Hematopoietic multipotent progenitor cell treated with erythropoietin and hydrocortisone succinate and interleukin-3 and kit ligand, for 8 days (in vitro differentiated cells): ENCODE measurements at places on chromosomes 2 and 18.

GRCh38 chr2:135473567-135473966 is 57.5 kb downstream of the ZRANB3 start:
- DNase-seq, result peak; percentile 46

GRCh38 chr2:114550895-114551793 is 108.7 kb downstream of the DPP10 start:
- DNase-seq, result peak; percentile 38

DNA sequence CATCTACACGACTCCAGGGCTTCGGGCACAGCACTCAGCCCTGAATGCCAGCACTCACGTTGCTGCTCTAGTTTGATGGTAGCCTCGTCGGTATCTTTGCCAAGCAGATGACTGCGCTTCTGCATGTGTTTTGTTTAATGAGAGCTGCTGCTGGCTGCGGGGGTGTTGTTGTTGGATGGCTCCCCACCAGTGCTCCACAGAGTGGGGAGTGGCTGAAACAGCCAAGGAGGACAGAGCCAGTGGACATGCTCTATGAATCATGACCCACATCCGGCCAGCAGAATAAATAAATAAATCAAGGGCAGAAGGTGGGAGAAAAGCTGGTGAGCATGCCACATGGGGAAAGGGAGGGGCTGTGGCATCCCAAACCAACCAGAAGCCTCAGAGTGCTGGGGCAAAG is 131.2 kb upstream of the SOX11 start:
- DNase-seq, result no peak

- DNase-seq, result no peak
Observed at GRCh38 chr18:59715445-59715844, 18.2 kb upstream of the CCBE1 start.

DNA sequence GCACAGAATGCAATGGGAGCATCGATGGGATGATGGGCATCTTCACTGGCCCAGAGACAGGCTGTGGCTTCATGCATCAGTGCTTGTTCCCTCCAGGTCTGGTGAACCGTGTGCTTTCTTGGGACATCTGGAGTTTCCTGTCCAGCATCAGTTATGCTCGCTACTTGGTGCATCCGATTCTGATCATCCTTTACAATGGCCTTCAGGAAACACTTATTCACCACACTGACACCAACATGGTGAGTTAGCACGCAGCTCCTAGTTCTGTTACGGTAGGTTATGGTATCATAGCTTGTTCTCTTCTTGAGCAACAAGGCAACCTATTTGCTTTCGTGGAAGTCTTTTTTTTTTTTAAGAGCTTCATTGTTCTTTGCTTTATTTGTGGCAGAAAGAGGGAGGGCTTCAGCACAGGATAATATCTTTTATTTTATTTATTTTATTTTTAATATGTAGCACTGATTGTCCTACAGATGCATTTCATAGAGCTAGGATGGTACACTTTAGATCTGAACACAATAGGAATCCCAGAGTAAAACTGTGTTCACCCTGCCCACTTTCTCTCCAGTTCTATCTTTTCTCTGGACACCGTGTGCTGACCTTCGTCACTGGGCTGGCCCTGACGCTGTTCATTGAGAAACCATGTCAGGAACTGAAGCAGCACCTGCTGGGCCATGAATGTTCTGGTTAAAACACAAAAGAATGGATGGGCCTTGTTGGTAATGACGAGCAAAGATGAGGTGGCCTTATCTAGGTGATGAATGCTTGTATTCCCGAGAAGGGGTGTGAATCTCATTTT is 71.2 kb upstream of the SEC11C start:
- no peak for DNase-seq

DNA sequence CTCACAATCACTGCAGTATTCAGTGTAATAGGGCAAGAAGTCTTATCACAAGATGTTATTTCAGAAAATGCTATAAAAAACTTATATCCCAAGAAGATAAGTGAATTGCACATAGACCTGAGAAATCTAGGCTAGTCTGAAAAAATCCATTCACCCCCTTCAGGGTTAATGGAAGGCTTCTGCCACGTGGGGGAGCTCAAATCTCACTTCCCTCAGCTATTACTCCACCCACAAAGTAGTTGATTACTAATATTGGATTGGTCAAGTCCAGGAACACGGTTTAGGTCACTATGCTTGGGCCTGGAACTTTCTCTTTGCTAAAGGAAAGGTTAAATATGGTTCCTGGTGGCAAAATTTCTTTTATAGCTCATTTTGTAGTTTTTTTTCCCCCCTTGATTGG is 51.2 kb upstream of the ADAM23 start:
- peak; percentile 41 for DNase-seq

GRCh38 chr2:181407171-181407570 is 50.0 kb upstream of the ITGA4 start:
- DNase-seq, result no peak

GRCh38 chr2:226446406-226447001 is 353.1 kb downstream of the IRS1 start:
- no peak for DNase-seq

GRCh38 chr2:232533944-232534710 is 5.4 kb upstream of the CHRNG start:
- DNase-seq, result no peak

DNA sequence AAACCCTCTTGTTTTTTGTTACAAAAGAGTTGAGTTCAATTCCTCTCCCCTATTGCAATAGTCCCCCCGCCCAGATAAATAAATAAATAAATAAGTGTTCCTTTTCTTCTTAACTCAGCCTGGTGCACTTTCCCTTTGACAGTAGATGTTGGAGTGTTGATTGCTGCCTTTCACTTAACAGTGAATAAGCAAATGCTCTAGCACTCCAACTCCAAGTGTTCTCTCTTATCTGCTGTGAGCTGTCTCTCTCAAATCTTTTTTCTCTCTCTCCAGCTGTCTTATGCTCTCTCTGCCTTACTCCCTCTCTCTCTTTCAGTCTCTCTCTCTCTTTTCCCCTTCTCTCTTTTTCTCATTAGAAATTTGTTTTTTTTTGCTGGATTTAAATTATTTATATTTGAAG is 216.7 kb downstream of the TMX3 start:
- DNase-seq, result no peak

DNA sequence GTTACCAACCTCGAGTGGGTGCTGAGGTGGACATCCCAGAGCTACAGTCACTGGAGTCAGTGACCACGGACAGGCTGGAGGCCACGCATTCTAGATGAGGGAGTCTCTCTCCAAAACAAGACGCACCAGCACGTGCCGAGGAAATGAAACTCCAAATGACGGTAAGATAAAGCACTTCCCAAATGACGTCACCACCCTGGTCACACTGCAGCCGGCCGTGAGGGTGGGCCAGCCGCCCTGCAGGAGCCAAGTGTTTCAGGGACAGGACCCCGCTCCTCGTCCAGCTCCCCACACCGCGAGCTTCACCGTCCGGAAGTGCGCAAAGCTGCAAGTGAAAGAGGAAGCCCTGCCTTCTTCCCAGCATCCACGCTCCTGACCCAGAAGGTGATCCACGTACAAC is 99.4 kb downstream of the ZNF516 start:
- DNase-seq, result no peak

DNA sequence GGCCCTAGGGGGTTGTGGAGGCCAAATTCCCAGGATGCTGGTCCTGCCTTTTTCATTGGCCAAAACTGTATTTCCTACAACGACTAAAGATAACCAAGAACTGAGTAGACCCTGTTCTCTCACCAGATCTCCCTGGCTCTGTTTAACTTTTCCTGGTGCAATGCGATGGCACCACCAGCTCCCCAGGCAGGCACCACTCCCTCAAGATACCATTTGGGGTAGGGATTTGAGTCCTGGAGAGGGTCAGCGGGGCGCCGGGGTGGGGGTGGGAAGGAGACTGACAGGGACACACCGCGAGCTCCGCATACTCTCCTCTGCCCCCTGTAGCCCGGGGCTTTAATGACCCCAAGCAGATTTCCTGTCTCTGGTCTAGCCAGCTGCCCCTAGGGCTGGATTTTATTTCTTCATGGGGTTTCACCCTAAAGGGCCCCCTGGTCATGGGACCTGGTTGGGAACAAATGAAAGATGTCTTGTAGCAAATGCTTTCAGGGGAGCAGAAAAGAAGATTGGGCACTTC is 7.3 kb downstream of the SIX2 start:
- no peak for DNase-seq

- no peak for DNase-seq
Observed at GRCh38 chr2:135590619-135591260, 59.5 kb downstream of the R3HDM1 start.

DNA sequence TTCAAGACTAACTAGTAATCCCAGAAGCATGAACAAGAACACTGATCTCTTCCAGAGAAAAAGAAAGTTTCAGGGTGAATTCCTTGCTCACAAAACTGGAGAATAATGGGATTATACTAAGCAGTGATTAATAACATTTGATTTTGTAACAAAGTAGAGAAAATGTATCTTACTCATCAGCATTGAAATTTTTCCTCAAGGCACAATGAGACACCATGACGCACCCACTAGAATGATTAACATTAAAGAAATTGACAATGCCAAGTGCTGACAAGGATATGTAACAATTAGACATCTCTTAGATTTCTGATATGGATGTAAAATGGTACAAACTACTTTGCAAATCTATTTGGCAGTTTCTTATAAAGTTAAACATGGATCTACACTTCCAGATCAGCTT is 101.1 kb upstream of the EPHA4 start:
- no peak for DNase-seq

GRCh38 chr2:167249197-167249596 is 360.9 kb downstream of the XIRP2 start:
- DNase-seq, result no peak
